Effector CD8-positive, alpha-beta T cell (primary cell): ENCODE measurements at places on chromosomes 1 and 21.

DNA sequence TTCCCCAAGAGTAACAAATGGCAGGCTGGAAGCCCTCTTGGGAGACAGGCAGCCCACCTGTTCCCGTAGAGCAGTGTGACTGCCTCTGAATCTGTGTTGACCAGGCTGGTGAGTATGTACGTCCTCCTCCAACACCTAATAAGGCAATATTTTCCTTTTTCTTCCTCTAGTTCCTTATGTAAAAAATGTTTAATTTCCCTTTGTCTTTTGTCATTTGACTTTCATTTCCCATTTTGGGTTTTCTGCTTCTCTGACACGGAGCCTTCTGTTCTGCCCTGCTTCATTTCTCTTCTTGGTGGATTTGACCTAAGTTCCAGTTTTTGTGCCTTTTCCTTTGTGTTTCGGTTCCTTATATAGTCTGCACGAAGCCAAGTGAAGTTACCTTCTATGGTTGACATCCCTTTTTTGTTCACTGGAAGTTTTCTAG is 65.8 kb upstream of the ATF3 start:
- DNase-seq: no peak

DNA sequence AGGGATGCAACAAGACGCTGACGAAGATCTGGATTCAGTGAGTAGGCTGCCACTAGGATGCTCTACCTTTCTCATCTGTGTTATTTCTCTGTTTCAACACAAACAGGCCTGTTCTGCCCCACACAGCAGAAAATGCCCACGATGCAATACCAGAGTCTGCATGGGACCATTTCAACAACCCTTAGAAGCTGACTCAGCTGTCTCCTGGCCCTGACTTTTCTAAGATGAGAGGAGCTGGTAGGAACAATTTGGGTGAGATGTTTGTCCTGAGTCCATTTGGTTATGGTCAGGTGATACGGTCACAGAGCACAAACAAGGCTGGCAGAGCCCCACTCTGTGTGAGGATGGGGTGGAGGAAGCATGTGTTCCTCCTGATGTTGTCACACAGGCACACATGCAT is 11.5 kb upstream of the SLC2A1 start:
- no peak for DNase-seq

- DNase-seq: no peak
Observed at GRCh38 chr1:16038620-16038912, 5.0 kb upstream of the CLCNKB start.

GRCh38 chr1:86714561-86715244 is 10.3 kb downstream of the SH3GLB1 start:
- no peak for DNase-seq

DNA sequence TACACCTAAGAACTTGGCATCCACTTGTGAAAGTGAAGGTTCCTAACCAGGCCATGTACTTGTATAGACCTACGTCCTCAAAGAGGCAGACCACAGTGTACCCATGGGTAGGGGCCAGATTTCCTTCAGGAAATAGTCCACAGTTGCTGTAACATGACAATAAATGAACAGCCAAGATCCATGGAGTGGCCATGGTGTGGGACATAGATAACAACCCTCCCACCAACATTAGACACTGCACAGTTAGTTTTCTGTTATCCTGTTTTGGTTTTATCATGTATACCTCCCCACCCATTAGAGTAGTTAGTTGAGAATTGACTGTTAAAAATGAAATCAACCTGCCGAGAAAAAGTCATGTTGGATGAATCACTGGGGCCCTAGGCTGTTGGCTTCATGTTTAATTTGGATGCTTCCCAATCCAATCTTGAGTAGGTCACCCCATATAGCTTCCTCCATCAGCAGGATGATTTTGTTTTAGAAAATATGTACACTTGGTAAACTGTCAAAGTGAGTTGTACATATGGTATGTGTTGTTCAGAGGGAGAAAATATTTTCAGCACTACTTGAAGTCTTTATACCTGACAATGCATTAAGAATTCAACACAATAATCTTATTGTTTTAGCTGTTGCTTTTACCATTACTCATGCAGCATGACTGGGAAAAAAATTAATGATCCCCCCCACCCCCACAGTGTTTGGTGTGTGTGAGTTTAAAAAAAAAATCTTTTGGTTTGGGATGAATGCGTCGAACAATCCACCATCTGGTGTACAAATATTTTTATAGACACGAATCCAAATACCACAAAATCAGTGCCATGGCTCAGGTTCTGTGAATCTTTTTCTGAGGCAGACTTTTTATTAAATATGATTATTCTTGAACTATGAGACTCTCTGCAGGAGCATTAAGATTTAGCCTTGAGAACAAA is 88.3 kb upstream of the ARHGAP29 start:
- no peak for DNase-seq

GRCh38 chr21:42012344-42012743 is 2.2 kb upstream of the ZBTB21 start:
- DNase-seq: no peak

DNA sequence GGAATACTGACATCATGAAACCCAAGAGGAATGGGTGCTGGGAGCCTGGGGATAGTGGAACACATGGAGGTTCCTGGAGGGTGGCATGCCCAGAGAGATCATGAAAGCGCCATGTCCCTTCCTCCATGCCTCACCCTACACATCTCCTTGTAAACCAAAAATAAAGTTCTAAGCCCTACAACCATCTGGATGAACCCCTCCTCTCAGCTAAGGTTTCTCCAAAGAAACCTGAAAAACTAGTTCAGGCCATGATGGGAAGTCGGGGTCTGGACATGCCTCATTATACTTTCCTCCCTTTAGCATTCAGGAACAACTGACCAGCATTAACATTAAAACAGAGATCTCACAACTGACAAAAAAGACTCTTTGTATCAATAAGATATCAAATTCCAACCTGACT is 68.5 kb downstream of the ACBD6 start:
- DNase-seq: no peak

DNA sequence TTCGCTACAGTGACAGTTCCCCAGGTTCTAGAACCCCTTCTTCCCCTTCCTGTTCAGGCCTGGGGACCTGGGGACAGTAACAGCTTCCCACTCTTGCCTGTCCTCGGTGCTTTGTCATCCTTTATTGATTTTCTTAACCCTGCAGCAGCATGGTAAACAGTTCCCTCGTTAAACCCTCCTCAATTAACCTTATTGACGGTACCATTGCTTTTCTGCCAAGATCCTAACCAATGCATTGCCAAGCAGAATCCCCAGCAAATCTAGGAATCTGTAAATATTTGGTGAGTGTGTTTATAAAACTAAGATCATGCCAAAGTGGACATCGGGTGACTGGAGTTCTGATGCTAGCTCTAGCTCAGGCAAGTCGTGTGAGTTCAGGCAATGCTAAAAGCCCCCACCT is 99.6 kb upstream of the KAZN start:
- no peak for DNase-seq

GRCh38 chr1:211978596-211978995 is 56.8 kb downstream of the INTS7 start:
- DNase-seq: no peak

GRCh38 chr1:11613347-11613746 is 40.9 kb downstream of the FBXO2 start:
- DNase-seq: no peak

DNA sequence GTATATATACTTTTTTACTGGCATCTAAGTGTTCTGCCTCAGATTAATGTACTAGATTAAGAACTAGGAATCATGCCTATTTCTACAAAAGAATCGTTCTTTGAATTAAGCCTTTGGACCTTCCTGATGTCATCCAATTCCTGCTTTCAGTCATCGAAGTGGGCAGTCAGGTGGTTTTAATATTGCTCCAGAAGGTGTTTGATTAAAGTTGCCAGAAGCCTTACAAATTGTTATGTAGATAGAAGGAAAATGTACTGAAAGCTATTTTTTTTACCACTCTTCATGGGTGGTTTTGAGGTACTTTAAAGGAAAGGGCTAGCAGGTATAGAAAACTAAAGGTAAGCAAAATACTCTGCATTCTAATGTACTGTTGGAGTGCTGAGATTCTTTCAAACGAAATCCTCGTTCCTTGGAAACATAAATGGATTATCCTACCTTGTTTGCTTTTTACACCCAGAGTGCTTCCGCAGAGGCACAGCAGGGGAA is 716 bp downstream of the CTBS start:
- DNase-seq: no peak

- DNase-seq: no peak
Observed at GRCh38 chr1:234840843-234841242, 230.9 kb upstream of the IRF2BP2 start.
